Lung (tissue), 17 donors: ENCODE measurements at places on chromosomes 5 and 9.
A peak's percentile ranks its signal among the peaks of the same experiment; 100 is the strongest.

DNA sequence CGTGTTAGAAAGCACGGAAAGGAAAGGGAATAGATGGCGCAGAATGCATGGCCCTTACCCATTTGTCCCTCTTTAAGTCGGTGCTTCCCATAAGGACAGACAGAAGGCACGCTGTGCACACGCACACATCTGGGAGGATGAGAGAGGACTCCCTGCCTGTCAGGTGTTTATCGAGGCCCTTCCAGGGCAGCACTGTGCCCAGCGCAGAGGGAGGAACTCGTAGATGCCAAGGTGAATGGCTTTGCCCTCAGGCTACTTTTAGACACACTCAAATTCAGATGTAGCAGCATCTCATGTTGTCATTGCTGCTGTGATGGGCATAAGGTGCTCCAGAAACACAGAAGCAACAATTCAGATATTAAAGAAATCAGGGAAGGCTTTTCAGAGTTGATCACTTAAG, 70.2 kb upstream of the CTSL start:
- H3K27ac ChIP-seq = no peak overlapping the region
- H3K4me1 ChIP-seq = peaks cover 35% of the 10 kb centered on the region
- no peak for DNase-seq
- no peaks in the 10 kb centered on the region for H3K27me3 ChIP-seq
- H3K4me3 ChIP-seq = no peak overlapping the region

GRCh38 chr5:136054142-136055019, 25.6 kb downstream of the TGFBI start:
- H3K27ac ChIP-seq = peak overlapping the region; percentile 52
- no peak overlapping the region for H3K4me3 ChIP-seq
- no peaks in the 10 kb centered on the region for H3K27me3 ChIP-seq
- peaks cover 7% of the 10 kb centered on the region for H3K4me1 ChIP-seq

GRCh38 chr5:119257613-119258012, 98.2 kb upstream of the TNFAIP8 start:
- no peak for DNase-seq
- no peak overlapping the region for H3K4me3 ChIP-seq
- H3K27me3 ChIP-seq = no peaks in the 10 kb centered on the region
- peaks cover 2% of the 10 kb centered on the region for H3K36me3 ChIP-seq
- no peaks in the 10 kb centered on the region for H3K4me1 ChIP-seq

DNA sequence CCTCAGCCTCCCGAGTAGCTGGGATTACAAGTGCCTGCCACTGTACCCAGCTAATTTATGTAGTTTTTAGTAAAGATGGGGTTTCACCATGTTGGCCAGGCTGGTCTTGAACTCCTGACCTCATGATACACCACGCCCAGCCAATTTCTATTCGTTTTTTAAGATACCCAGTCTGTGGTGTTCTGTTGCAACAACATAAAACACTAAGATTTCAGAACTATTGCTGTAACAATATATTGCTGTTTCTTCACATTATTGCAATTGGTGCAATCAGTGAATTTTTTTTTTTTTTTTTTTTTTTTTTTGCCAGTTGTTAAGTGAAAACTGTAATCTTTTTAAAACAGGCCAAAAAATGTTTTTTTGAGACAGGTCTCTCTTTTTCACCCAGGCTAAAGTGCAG, 9.9 kb downstream of the SRP19 start:
- no peaks in the 10 kb centered on the region for H3K4me1 ChIP-seq
- H3K27ac ChIP-seq = no peak overlapping the region
- no peak for DNase-seq
- peaks cover 3% of the 10 kb centered on the region for H3K36me3 ChIP-seq
- H3K27me3 ChIP-seq = no peaks in the 10 kb centered on the region

DNA sequence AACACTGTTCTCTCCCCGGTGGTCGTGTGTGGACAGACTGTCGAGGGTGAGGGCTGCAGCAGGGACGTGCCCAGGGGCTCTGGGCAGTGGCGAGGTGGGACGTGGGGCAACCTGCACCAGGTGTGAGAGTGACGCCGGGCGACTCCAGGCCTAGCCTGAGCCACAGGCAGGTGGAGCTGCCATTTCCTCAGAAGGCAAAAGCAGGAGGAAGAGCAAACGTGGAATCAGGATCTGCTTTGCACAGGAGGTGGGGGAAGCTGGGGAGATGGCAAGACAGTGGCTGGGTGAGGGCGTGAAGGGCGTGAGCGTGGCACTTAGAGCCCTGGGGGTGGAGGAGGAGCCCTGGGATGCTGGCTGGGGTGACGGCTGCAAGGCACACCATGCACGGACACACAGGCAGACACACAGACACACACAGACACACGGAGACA, 39.6 kb upstream of the NSMF start:
- H3K27ac ChIP-seq = no peak overlapping the region
- no peaks in the 10 kb centered on the region for H3K36me3 ChIP-seq
- H3K4me1 ChIP-seq = no peaks in the 10 kb centered on the region
- H3K27me3 ChIP-seq = no peaks in the 10 kb centered on the region

DNA sequence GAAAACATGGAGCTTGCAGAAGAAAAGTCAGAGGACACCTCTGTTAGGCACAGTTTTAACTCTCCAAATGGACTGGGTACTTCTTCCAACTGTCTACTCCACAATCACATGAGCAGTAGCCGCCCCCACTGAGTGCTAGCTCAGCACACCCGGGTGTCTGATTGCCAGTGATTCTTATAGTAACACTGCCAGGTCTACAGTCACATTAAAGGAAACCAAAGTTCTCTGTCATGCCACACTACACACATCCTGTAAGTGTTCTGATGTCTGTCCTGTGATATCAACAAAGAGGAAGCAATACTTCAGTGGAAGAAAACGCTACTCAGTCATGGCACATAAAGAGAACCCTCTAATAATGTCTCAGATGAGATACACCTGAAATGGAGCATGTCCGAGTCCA, at the start of gene HAVCR2:
Gene HAVCR2 (minus strand): TSS at position 69 of the 400 bp plus-strand sequence. CDS start 61 bp downstream, at position 8.
- peaks cover 2% of the 10 kb centered on the region for H3K4me1 ChIP-seq
- DNase-seq = no peak
- peak within 1 kb of the TSS; percentile 79 for H3K27ac ChIP-seq
- H3K36me3 ChIP-seq = no peaks in the 10 kb centered on the region

DNA sequence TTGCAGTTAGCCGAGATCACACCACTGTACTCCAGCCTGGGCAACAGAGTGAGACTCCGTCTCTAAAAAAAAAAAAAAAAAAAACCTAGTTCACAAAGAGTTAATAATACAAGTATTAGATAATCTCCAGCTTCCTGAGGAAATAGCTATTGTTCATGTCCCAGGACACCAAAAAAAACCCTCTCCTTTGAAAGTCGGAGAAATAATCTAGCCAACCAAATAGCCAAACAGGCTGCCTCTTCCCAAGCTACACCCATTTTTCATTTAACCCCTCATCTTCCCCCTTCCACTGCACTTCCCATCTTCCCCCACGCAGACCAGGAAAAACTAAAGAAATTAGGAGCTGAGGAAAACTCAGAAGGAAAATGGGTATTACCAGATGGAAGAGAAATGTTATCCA, 23.6 kb downstream of the CNOT8 start:
- DNase-seq = no peak
- no peaks in the 10 kb centered on the region for H3K27me3 ChIP-seq
- no peaks in the 10 kb centered on the region for H3K4me1 ChIP-seq
- peaks cover 25% of the 10 kb centered on the region for H3K36me3 ChIP-seq
- H3K27ac ChIP-seq = peak overlapping the region; percentile 47
- no peak overlapping the region for H3K4me3 ChIP-seq

- H3K4me3 ChIP-seq = no peak overlapping the region
- H3K4me1 ChIP-seq = no peaks in the 10 kb centered on the region
- no peaks in the 10 kb centered on the region for H3K27me3 ChIP-seq
- no peak overlapping the region for H3K27ac ChIP-seq
- peak; percentile 36 for DNase-seq
These were observed 83.3 kb downstream of the SUSD1 start for GRCh38 chr9:112091810-112092209.

GRCh38 chr5:54825005-54825404, 160.4 kb downstream of the ESM1 start:
- no peaks in the 10 kb centered on the region for H3K27me3 ChIP-seq
- no peak overlapping the region for H3K4me3 ChIP-seq
- DNase-seq = no peak
- H3K27ac ChIP-seq = no peak overlapping the region
- H3K4me1 ChIP-seq = no peaks in the 10 kb centered on the region

DNA sequence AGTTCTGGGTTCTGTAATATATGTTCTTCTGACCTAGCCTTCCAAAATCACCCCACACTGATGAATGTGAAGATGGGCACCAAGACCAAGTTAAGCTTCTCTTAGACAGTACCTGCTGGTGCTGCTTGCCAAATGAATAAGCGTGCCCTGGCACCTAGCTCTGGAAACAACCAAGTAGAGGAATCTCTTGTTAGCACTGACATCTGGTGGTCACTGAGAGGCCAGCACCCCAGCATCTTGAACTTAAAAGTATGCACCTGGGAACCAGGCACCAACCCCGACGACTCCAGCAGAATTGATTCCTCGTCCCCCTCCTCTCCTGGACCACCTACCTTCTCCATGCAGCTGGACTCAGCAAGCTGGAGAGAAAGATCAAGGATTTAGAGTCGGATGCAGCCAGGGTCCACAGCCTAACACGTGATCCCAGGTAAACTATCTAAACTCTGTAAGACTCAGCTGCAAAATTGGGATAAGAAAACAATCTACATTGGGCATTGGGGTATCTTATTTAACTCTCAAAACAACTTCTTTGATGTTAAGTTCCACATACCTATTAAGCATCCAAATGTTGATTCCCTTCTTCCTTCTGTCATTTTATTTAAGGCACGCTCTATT, 89.8 kb downstream of the SLC1A3 start:
- H3K4me3 ChIP-seq = no peak overlapping the region
- H3K36me3 ChIP-seq = no peaks in the 10 kb centered on the region
- H3K27ac ChIP-seq = no peak overlapping the region
- DNase-seq = peak; percentile 66
- H3K4me1 ChIP-seq = peaks cover 3% of the 10 kb centered on the region

GRCh38 chr9:78714576-78714975, 417.7 kb downstream of the PSAT1 start:
- no peak overlapping the region for H3K27ac ChIP-seq
- no peak for DNase-seq
- no peaks in the 10 kb centered on the region for H3K36me3 ChIP-seq
- H3K4me3 ChIP-seq = no peak overlapping the region
- no peaks in the 10 kb centered on the region for H3K4me1 ChIP-seq
- H3K27me3 ChIP-seq = no peaks in the 10 kb centered on the region

DNA sequence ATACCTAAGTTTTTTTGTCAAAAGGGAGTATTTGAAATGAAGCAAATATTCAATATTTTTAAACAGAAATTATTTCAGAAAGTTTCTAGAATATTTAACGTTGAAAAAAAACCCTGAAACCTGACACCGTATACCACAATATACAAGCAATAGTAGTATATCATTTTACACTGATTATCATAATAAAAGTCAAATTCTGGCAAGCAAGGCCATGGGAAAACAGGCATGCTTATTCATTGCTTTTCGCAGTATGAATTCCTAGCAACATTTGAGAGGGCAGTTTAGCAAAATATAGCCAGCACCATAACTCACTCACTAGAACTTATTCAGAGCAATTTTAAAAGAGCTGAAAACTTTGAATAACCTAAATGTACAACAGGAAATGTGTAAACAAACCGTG, 46.1 kb downstream of the ERAP1 start:
- H3K27ac ChIP-seq = no peak overlapping the region
- H3K27me3 ChIP-seq = no peaks in the 10 kb centered on the region
- H3K4me1 ChIP-seq = no peaks in the 10 kb centered on the region

DNA sequence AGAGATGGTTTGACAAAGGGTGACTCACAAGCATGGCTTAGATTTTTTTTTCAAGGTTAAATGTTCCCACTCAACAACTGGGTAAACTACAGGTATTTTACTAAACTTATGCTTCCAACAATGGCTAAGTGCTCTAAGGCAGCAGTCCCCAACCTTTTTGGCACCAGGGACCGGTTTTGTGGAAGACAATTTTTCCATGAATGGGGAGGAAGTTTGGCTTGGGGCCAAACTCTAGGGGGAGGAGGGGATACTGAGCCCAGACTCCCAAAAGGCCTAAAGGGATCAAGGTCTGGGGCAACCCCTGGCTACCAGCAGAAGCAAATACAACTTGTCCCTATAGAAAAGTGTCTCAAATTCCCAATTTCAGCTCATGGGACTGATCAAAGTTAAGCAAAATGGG, 32.0 kb upstream of the HSD17B3 start:
- no peaks in the 10 kb centered on the region for H3K27me3 ChIP-seq
- H3K36me3 ChIP-seq = no peaks in the 10 kb centered on the region
- no peaks in the 10 kb centered on the region for H3K4me1 ChIP-seq

- no peak for DNase-seq
- H3K4me1 ChIP-seq = no peaks in the 10 kb centered on the region
- peaks cover 3% of the 10 kb centered on the region for H3K36me3 ChIP-seq
- H3K27me3 ChIP-seq = no peaks in the 10 kb centered on the region
- no peak overlapping the region for H3K4me3 ChIP-seq
These were observed 16.0 kb downstream of the LYRM7 start for GRCh38 chr5:131186561-131187256.

- H3K27me3 ChIP-seq = no peaks in the 10 kb centered on the region
- H3K4me3 ChIP-seq = no peak overlapping the region
- no peak for DNase-seq
These were observed 155.4 kb upstream of the MAP3K1 start for GRCh38 chr5:56659971-56660370.

DNA sequence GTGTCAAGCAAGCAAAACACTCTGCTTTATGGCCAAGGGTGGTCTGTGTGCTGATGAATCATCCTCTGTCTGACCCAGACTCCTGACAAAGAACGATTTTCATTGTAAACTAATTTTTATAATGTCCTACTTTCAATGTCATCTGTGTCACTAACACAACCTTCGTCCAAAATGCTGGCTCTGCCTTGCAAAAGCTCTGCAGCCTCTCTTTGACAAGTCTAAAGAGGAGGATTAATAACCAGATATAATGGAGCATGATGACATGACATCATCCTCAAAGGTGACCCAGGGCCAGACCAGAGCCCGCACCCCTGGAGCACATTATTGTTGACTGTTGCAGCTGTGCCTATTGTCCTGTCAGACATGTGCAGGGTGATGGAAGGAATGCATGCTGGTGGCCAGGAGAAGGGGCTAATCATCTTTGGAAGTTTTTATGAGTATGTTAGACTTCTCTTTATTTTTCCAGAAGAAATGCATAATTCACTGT, 589.4 kb downstream of the NR2F1-AS1 start:
- no peaks in the 10 kb centered on the region for H3K27me3 ChIP-seq
- DNase-seq = peak; percentile 43
- no peaks in the 10 kb centered on the region for H3K4me1 ChIP-seq
- H3K27ac ChIP-seq = no peak overlapping the region
- H3K4me3 ChIP-seq = no peak overlapping the region

GRCh38 chr5:114467729-114468128, 105.9 kb downstream of the KCNN2 start:
- H3K4me3 ChIP-seq = no peak overlapping the region
- H3K36me3 ChIP-seq = no peaks in the 10 kb centered on the region
- H3K27ac ChIP-seq = no peak overlapping the region
- DNase-seq = no peak
- peaks cover under 1% of the 10 kb centered on the region for H3K4me1 ChIP-seq

GRCh38 chr5:135995976-135996375, 32.8 kb upstream of the TGFBI start:
- no peak overlapping the region for H3K4me3 ChIP-seq
- no peaks in the 10 kb centered on the region for H3K27me3 ChIP-seq
- H3K27ac ChIP-seq = no peak overlapping the region
- H3K36me3 ChIP-seq = no peaks in the 10 kb centered on the region
- H3K4me1 ChIP-seq = no peaks in the 10 kb centered on the region
- DNase-seq = no peak

GRCh38 chr9:132578367-132578932, 4.0 kb upstream of the BARHL1 start:
- no peak overlapping the region for H3K4me3 ChIP-seq
- H3K27ac ChIP-seq = no peak overlapping the region
- H3K36me3 ChIP-seq = no peaks in the 10 kb centered on the region
- DNase-seq = no peak
